AG08396 (cell line): ENCODE measurements at places on chromosomes 7 and 10.

- no peak for DNase-seq
Observed at GRCh38 chr7:127821146-127821545, 169.2 kb downstream of the SND1 start.

DNA sequence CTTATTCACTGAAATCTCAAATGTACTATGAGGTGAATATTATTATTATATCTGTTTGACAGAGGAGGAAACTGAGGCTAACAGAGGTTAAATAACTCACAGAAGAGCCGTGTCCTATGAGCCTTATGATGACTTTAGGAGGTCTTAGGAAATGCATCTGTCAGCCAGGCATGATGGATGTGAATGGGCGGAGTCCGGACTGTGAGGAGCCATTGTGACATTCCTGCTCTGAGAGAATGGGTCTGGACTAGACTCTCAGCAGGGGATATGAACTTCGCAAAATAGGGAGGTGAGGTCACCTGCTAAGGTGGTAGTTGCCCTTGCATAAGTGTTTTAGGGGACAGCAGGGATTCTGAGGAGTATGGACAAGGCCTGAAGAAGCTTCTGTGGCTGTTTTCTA is 153.6 kb downstream of the TMEM178B start:
- DNase-seq: no peak

GRCh38 chr10:24777196-24777595 is 53.5 kb upstream of the ARHGAP21 start:
- no peak for DNase-seq

GRCh38 chr10:81306971-81307782 is 567.8 kb upstream of the NRG3 start:
- DNase-seq: no peak

GRCh38 chr7:92973974-92974373 is 137.6 kb upstream of the CDK6 start:
- DNase-seq: no peak

- DNase-seq: no peak
Observed at GRCh38 chr7:148915211-148915610, 31.1 kb upstream of the EZH2 start.

DNA sequence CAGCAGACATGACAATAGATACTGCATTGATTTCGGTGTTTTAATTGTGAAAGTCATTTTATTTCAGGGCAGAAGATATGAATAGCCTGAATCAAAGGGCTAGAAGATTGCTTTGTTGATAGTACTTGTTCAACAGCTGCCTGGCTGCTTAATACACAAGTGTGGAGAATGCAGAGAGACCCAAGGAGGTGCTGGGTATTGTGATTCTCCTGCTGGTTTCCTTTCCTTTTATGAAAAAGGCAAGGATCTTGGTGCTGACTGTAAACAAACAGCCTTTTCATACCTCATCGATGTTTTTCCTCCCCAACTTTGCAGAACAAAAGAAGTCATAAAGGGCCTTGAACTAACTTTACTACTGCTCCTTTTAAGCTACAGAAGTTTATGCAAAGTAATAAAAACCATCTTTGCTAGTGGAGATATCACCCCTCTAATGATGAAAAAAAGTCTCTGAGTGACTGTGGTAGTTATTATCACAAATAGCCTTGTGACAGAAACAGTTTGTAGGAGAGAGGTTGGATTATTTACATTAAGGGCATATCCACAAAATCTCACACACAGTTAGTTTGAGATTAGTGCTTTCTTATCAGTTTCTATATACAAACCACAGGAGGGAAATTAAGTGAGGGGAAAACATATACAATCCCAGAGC is 800.0 kb downstream of the LRMDA start:
- DNase-seq: no peak

DNA sequence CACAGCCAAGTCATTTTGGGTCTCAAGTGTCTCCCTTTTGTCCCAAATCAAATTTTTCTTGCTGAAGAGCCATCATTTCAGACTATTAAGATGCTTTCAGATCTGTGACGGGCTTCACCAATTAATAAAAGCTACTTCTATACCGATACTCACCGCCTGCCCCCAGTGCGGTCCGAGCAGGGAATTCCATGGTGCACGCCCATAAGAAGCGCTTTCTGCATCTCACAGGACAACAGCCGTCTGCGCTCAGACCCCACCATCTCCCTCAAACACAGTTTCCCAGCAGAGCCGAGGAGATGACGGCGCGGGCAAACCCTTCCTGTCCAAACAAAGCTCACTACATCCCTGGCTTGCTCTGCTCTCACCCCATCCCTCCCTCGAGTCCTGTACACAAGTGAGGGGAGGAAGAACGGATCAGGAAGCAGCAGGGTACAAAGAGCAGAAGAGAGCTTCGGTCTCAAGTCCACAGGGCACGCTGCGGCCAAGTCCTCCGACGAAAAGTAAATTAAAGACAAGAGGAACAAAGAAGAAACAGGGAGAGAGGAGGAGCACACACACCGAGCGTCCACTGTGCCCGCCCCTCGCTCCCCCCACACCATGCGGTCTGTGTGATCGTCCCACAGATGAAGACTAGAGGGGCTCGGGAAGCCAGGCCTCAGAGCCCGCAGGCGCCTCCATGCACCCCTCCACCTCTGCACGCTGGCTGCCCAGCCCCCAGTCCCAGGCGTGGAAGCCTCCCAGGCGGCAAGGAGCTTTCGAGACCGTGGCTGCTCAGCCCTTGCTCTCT is 121.9 kb downstream of the MAD1L1 start:
- DNase-seq: peak; percentile 45

- DNase-seq: peak; percentile 3
Observed at GRCh38 chr10:10209167-10209566, 808.5 kb upstream of the CELF2 start.
